ENCODE measurements at places on chromosomes 5 and 9. TPM values are rescaled to one million over a fixed set of nuclear protein-coding genes. Genes with fewer than 3 reads are reported as not detected.

Gene KIF4B
- total RNA-seq, result not detected

Gene CD72
- 1.4 TPM for total RNA-seq

Gene DPM2
- total RNA-seq, result 26.1 TPM

Gene OBP2B
- not detected for total RNA-seq

Gene AGXT2
- not detected for total RNA-seq

Gene KLHL3
- total RNA-seq, result 16.8 TPM

Gene ZNF354C
- 3.4 TPM for total RNA-seq

Gene GEMIN5
- total RNA-seq, result 14.3 TPM

Gene ANKRD20A1
- total RNA-seq, result 0.07 TPM

Gene FBP2
- total RNA-seq, result not detected

Gene LRRC19
- not detected for total RNA-seq

Gene CRHBP
- 13.0 TPM for total RNA-seq

Gene TRMT10B
- 4.1 TPM for total RNA-seq

Gene KCNMB1
- total RNA-seq, result 1.9 TPM

Gene OTP
- total RNA-seq, result not detected

Gene BHMT2
- total RNA-seq, result not detected

Gene TLR4
- 0.06 TPM for total RNA-seq

Gene STKLD1
- 2.0 TPM for total RNA-seq

Gene KIAA1958
- 10.9 TPM for total RNA-seq

Gene IRF1
- total RNA-seq, result 5.5 TPM

Gene ARSI
- 3.3 TPM for total RNA-seq

Gene FAM221B
- not detected for total RNA-seq

Gene C1QTNF2
- not detected for total RNA-seq

Gene HBEGF
- total RNA-seq, result 4.9 TPM

Gene PCDHA1
- 0.25 TPM for total RNA-seq
